Occipital lobe (tissue), 3 donors: ENCODE measurements at places on chromosomes 2 and 18. TPM values are rescaled to one million over a fixed set of nuclear protein-coding genes. Genes with fewer than 3 reads are reported as not detected.

Gene GAL3ST2
- 0.16 TPM for total RNA-seq

DNA sequence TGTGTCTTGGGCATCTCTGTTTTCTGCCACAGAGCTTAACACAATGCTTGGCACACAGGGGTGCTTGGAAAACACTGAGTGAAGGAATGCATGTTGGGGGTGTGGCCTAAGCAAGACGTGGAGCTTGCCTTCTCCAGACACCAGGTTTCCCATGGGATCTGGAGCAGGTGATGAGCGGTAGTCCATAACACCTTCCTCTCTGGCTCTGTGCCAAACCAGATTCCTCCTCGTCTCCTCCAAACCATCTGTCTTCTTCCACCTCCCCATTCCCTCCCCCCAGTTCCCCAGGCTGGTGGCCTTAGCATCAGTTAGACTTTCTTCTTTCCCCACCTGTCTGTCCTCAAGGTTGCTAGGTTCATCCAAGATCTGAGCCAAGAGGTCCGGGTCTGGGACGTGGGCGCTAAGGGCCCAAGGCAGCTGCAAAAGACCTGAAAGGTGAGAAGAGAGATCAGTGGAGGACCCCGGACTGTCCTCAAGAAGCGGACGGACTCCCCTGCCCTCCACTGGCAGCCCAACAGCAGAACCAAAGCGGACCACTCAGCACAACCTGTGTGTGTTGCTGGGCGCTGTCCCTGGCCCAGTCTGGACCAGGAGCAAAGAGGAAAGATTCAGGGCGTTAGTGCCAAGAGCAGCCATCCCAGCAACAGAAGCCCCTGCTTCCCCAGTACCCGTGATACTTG lies 1.2 kb upstream of the ITM2C start:
- DNase-seq: no peak

GRCh38 chr18:78860117-78860516 lies 119.5 kb upstream of the SALL3 start:
- DNase-seq: no peak

Gene HOXD13
- total RNA-seq: not detected

- DNase-seq: no peak
Measured at GRCh38 chr2:27797841-27798240, 26.3 kb downstream of the MRPL33 start.

Gene REG3G
- not detected for total RNA-seq

- DNase-seq: no peak
Measured at GRCh38 chr2:101658387-101658786, 39.1 kb upstream of the MAP4K4 start.

DNA sequence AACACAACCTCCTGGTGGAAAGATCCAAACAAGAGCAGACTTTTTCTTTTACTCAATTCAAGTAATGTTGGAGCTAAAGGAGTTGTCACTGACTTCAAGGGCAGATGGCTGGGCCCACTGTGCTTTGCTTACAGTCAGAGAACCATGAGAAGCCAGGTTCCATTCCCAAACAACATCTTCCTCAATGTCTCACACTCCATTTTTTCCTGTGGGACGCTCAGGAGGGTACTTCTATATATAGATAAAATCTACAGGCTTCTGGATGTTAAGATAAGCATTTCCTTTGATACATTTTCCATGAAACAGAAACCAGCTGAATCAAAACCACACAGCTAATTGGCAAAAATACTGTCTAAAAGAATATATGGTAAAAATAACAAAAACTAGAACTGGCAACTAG lies 14.4 kb downstream of the IWS1 start:
- DNase-seq: no peak

Gene WDR54
- total RNA-seq: 30.7 TPM
